ENCODE measurements at places on chromosomes 16 and 17.

DNA sequence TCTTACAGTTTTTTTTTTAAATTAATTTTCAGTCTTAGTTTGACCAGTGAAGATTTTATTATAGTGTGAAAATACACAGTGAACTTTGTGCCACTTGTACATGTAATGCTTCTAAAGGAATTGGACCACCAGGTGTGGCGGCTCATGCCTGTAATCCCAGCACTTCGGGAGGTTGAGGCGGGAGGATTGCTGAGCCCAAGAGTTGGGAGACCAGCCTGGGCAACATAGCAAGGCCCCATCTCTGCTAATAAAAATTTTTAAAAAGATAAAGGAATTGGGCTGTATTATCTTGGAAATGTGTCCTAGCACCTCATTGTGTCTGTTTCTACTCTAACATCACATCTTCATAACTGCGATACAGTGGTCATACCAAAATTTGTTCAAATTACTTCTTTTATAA lies 3.8 kb downstream of the IST1 start:
- DNase-seq = no peak

GRCh38 chr16:69563605-69564580 lies 1.9 kb upstream of the NFAT5 start:
- no peak for DNase-seq

DNA sequence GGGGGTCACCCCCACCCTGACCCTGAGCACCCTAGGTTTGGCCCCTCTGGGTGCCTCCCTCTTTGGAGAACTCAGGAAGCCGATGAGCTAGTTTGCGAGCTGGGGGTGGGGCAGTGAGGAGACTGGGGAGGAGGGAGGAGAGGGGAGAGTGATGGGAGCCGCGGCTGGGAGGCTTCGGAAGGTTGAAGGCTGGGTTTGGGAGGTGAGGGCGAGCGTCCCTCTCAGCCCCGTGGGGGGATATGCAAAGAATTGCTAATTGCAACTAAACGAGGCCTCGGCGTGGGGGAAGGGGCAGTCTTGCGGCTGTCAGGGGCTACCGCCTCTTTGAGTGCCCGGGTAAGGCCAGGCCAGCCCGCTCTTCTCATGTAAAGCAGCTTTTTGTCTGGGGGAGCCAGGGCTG lies 17.6 kb upstream of the FZD2 start:
- no peak for DNase-seq

- no peak for DNase-seq
Observed at GRCh38 chr17:70865993-70866804, 696.9 kb downstream of the KCNJ2 start.

DNA sequence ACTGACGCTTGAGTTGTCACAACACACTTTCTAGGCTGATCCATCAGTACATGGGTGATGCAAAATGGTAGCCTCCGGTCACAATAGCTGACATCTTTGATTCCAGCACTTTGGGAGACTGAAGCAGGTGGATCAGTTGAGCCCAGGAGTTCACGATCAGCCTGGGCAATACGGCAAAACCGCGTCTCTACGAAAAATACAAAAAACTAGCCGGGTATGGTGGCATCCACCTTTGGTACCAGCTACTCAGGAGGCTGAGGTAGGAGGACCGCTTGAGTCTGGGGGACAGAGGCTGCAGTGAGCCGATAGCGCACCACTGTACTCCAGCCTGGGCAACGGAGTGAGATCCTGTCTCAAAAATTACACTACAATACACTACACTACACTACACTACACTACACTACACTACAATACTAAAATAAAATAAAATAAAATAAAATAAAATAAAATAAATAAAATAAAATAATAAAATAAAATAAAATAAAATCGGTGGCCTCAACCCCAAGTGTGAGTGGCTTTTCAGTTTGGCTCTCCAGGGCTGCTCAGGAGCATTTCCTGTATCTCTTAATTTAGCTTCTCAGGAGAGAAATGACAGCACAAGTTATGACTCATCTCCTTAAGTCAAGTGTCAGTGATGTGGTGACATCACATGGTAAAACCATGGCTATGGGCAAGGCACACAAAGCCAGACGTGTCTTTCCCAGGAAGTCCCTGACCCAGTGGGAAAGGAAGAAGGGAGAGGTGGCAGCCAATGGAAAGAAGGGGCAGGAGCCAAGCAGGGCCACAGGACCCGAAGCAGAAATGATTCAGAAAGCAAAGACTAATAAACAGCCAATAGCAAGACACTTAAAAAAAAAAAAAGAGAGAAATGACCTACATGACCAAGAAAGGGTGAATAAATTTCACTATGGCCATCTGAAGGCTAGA lies 75.3 kb upstream of the TBC1D3K start:
- DNase-seq = no peak
